T-helper 22 cell (primary cell): ENCODE measurements at places on chromosomes 16 and 17.

DNA sequence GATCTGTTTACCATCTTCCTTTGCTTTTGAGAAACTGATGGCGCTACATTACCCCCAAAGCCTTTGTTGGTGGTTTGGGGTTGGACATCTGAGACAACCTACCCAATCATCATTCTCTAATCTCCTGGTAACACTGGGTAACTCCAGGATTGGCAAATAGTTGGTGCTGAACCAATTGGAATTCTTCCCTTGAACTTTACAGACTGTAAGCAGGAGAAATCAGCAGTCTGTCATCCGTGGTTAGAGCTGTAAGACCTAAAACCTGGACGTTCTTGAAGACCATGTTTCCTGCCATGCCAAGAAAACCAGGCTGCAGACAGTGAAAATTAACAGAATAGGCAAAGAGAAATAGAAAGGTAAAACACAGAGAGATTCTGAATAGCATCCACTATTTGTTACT, 398.8 kb upstream of the SALL1 start:
- DNase-seq: no peak

DNA sequence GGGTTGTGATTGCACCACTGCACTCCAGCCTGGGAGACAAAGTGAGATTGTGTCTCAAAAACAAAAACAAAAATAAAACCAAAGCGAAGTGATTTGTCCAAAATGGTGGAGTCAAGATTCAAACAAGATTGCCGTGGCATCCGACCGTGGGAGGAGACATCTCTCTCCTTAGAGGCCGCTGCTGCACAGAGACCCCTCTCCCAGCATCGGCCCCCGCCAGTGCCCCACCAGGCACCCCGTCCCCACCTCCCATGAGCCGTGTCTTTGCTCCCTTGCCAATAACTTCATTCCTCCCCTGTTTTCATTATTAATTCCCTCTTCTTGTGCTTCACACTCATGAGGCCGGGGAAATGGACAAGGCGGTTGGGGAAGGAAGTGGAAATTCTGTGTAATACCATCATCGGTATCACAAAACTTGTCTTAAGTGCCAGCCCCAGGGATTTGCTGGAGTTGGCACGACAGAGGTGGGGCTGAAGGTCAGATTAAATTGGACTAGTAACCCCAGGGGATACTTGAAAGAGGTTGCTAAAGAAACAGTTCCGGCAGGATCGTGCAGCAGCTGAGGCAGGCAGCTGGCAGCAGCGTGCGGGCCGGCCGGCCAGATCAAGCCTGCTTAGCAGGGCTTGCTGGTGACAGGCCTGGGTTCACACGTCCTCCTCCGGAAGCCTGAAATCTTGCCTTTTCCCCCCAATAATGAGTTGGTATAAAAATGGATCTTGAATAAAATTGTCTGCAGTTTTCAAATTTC, 66.8 kb downstream of the RTN4RL1 start:
- no peak for DNase-seq

GRCh38 chr16:13291591-13292333, 390.4 kb downstream of the SHISA9 start:
- DNase-seq: no peak

- DNase-seq: no peak
Observed at GRCh38 chr16:85583491-85584181, 29.5 kb upstream of the GSE1 start.

DNA sequence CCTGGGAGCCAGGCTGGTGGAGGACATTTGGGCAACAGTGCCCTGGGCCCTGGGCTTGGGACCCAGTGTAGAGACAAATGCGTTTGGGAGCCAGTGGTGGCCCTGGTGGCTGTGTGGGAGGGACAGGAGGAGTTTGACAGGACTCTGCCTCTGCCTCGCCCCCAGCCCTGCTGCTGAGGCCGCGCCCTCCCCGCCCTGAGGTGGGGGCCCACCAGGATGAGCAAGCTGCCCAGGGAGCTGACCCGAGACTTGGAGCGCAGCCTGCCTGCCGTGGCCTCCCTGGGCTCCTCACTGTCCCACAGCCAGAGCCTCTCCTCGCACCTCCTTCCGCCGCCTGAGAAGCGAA, 11.9 kb upstream of the TCAP start:
- no peak for DNase-seq
